Uterine smooth muscle cell (primary cell): ENCODE measurements at places on chromosomes 12 and 14. TPM values are rescaled to one million over a fixed set of nuclear protein-coding genes. Genes with fewer than 3 reads are reported as not detected.

TGFB3 gene
- total RNA-seq = 8.0 and 10.1 TPM in 2 replicates

BDKRB1 gene
- total RNA-seq = 8.2 and 19.8 TPM in 2 replicates

KITLG gene
- 103 and 169 TPM in 2 replicates for total RNA-seq

SLC24A4 gene
- total RNA-seq = under 0.01 TPM in 1 of 2 replicates, not detected in the other

FERMT2 gene
- 107 and 157 TPM in 2 replicates for total RNA-seq

ANKRD33 gene
- total RNA-seq = 0.11 and 0.12 TPM in 2 replicates

RNASE7 gene
- not detected in 2 replicates for total RNA-seq

REM2 gene
- 0.12 and 0.22 TPM in 2 replicates for total RNA-seq

ANO4 gene
- total RNA-seq = 5.9 and 7.4 TPM in 2 replicates

IL23A gene
- total RNA-seq = 0.22 TPM in 1 of 2 replicates, not detected in the other

TAS2R7 gene
- not detected in 2 replicates for total RNA-seq

MYO1H gene
- total RNA-seq = not detected in 2 replicates

PCNX4 gene
- 129 and 165 TPM in 2 replicates for total RNA-seq

KRT7 gene
- 0.66 and 2.2 TPM in 2 replicates for total RNA-seq

KRT3 gene
- total RNA-seq = not detected in 2 replicates

DTX1 gene
- total RNA-seq = under 0.01 TPM in 1 of 2 replicates, not detected in the other

RNFT2 gene
- 5.4 and 5.9 TPM in 2 replicates for total RNA-seq

PTCSC3 gene
- not detected in 2 replicates for total RNA-seq

TAS2R31 gene
- 5.7 and 8.2 TPM in 2 replicates for total RNA-seq

BORCS5 gene
- 16.9 and 19.8 TPM in 2 replicates for total RNA-seq

TPPP2 gene
- not detected in 2 replicates for total RNA-seq

RIMBP2 gene
- under 0.01 and 0.12 TPM in 2 replicates for total RNA-seq

FRMD6 gene
- 413 and 478 TPM in 2 replicates for total RNA-seq

KIF26A gene
- total RNA-seq = 1.3 and 1.5 TPM in 2 replicates

TMEM30B gene
- 0.11 and 0.12 TPM in 2 replicates for total RNA-seq
